ENCODE measurements at places on chromosomes 2 and 18. TPM values are rescaled to one million over a fixed set of nuclear protein-coding genes. Genes with fewer than 3 reads are reported as not detected.

- DNase-seq: no peak
Measured at GRCh38 chr2:27255660-27256059, 7.2 kb downstream of the SLC30A3 start.

- DNase-seq: no peak
Measured at GRCh38 chr2:126986631-126987187, 88.0 kb downstream of the TEX51 start.

GRCh38 chr18:29225351-29225750, 1048.4 kb upstream of the CDH2 start:
- DNase-seq: no peak

DNA sequence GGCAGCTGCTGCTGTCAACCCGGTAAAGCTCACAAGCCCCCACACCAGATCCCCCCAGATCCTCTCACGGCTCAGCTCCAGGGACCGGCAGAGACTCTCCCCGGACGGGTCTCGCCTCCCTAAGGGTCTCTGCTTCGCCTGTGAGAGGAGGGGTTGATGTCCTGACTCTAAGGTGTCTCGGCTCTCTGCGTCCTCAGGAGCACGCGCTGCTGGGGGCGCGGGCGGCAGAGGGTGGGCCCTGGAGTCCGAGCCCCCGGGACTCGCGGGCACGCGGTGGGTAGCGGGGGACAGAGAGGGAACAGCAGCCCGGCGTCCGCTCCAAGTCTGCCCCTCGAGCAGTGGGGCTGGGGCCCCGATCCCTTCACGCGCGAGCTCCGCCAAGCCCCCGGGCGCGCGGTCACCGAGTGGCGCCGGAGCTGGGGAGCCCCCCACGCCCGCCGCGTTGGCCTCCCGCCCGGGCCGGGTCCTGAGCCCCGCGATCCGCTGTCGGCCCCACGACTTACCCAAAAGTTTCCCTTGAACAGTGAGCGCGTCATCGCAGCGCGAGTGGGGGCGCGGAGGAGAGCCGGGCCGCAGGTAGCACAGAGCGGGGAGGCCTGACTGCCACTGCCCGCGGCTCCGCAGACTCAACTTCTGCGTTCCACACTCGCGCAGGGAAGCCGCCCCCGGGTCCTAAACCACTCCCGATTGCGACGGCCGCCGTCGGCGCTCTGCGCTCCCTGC, at the start of gene PSTPIP2:
PSTPIP2 (minus strand) TSS at position 608 of the 723 bp plus-strand sequence; CDS start at position 536, 72 bp downstream.
- DNase-seq: peak; percentile 94

GRCh38 chr2:95569170-95569569, 22.6 kb upstream of the TRIM43 start:
- DNase-seq: no peak

GRCh38 chr2:9655441-9656269, 24.9 kb upstream of the YWHAQ start:
- DNase-seq: no peak

The GRB14 gene
- total RNA-seq: 6.2 TPM

Measured in posterior vena cava (tissue), 2 donors.